ENCODE measurements at places on chromosomes 13 and 19.
A peak's percentile ranks its signal among the peaks of the same experiment; 100 is the strongest.

DNA sequence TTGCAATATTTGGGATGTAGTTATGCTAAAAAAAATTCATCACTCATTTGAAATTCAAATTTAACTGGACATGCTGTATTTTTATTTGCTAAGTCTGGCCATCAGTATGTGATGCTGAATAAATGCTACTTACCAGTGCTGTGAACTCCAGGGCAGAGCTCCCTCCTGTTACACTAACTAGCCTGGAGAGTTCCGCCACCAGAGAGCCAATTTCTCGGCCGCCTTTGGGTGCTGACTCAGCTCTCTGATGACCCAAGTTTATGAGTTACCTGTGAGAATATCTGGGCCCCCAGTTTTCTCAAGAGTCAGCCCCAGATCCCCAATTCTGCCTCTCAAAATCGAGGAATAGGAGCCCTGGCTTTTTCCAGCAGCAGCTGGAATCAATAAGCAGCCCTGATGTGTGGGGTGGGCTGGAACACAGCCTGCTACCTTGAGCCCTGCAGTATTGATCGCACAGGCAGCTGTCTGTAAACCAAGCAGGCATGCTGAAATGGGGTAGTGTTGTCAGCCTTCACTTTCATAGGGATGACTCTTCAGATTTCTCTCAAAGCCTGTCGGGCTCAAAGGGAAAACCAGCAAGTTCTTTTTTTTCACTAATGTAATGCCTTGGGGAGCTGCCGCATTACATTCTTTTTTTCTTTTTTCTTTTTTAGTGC, 113.7 kb downstream of the DNAJC15 start:
- no peak for DNase-seq

GRCh38 chr19:18340990-18341868, 831 bp downstream of the PGPEP1 start:
- DNase-seq = peak; percentile 39

- DNase-seq = no peak
Observed at GRCh38 chr19:14391156-14391821, 10.0 kb downstream of the ADGRE5 start.

- peak; percentile 75 for DNase-seq
Observed at GRCh38 chr19:18519962-18520847, 1.7 kb downstream of the ELL start.

DNA sequence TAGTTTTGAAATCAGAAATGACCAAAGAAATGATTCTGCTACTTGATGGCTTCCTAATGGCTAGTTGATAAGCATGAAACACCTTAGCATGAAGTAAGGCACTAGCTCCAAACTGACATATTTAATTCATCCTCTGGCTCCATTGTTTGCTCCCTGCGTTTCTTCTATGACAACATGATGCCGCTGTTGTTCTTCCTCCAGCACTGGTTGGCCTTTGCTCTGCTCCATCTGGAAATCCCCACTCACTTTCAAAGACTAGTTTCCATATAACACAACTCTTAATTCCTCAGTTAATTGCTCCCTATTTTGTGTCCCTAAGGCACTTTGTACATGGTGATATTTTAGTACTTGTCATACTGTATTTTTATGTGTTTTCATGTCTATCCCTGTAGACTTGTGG, 151.6 kb downstream of the GPC6 start:
- DNase-seq = no peak

- no peak for DNase-seq
Observed at GRCh38 chr13:27535546-27535945, 84.8 kb downstream of the LNX2 start.

DNA sequence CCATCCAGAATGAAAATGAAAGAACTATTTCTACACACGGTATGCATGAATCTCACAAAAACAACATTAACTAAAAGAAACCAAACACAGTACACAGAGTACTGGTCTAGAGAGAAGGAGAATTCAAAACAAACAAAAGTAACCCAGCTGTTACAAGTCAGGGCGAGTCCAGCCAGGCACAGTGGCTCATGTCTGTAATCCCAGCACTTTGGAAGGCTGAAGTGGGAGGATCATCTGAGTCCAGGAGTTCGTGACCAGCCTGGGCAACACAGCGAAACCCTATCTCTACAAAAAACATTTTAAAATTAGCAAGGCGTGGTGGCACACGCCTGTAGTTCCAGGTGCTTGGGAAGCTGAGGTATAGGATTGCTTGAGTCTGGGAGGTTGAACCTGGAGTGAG, 1.7 kb upstream of the PSMC4 start:
- no peak for DNase-seq

DNA sequence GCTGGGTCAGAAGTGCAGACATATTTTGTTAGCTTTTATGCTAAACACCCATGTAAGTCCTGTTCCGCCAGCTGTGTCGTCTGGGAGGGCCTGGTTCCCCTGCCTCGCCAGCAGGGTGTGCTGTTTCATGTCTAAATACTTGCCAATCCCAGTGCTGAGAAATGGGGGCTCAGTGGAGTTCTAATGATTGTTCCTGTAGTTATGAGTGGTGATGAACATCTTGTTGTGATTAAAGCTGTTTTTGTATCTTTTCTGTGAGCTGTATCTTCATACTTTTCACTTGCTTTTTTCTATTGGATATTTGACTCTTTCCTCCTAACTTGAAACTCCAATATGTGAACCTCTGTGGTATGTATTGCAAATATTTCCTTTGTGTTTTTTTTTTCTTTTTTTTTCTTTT, 32.7 kb downstream of the KDM4B start:
- peak; percentile 75 for DNase-seq

GRCh38 chr13:82717249-82717648, 1165.0 kb downstream of the SLITRK1 start:
- peak; percentile 67 for DNase-seq

DNA sequence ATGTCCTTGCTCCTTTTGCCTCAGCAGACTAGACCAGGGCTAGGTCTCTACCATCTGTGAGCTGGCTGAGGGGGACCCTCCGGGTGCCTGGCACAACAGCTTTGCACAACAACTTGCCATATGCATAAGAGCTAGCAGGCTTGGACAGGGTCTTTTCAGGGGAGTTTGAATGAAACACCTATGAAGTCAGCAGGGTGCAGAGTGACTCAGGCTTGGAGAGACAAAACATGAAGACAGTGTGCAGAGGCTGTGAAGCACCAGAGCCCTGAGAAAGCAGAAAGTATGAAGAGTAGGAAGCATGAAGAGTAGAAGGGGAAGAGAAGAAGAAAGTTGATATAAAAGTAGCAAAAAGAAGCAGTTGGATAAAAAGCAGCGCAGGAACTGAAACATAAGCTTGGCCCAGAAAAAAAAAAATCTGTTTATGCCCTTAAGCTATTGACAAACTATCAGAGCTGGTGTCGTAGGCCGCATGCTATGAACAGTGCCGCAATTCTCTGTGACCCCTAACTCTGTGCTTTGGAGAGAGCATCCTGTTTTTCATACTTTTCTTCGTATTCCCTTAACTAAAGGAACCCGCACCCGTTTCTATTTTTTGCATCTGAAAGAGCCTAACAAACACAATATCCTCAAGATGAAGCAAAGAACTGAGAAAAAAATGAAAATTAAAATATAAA, 52.7 kb upstream of the FAM216B start:
- peak; percentile 45 for DNase-seq

GRCh38 chr19:18865973-18866799, 29.8 kb downstream of the CERS1 start:
- DNase-seq = peak; percentile 26

GRCh38 chr19:1399745-1400144, 1.6 kb downstream of the GAMT start:
- no peak for DNase-seq

DNA sequence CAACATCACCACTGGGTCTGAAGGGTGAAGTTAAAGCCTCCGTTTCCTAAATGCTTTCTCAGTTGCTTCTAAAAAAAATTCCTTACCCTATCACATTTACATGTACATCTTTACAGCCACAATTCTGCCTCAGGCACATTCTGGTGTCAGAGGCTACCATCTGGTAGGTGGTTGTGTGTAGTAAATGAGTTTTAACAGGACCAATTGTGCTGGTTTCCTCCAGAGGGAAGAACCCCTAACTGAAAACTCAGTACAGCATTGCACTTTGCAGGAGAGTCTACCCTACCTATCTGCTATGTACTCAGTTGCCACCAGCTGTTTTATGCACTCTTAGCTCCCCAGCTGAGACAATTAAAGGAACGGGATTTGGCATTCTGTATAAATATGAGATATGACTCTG, 1576.5 kb downstream of the PCDH9 start:
- no peak for DNase-seq

- DNase-seq = no peak
Observed at GRCh38 chr19:52034051-52034728, 6.0 kb upstream of the ZNF614 start.

DNA sequence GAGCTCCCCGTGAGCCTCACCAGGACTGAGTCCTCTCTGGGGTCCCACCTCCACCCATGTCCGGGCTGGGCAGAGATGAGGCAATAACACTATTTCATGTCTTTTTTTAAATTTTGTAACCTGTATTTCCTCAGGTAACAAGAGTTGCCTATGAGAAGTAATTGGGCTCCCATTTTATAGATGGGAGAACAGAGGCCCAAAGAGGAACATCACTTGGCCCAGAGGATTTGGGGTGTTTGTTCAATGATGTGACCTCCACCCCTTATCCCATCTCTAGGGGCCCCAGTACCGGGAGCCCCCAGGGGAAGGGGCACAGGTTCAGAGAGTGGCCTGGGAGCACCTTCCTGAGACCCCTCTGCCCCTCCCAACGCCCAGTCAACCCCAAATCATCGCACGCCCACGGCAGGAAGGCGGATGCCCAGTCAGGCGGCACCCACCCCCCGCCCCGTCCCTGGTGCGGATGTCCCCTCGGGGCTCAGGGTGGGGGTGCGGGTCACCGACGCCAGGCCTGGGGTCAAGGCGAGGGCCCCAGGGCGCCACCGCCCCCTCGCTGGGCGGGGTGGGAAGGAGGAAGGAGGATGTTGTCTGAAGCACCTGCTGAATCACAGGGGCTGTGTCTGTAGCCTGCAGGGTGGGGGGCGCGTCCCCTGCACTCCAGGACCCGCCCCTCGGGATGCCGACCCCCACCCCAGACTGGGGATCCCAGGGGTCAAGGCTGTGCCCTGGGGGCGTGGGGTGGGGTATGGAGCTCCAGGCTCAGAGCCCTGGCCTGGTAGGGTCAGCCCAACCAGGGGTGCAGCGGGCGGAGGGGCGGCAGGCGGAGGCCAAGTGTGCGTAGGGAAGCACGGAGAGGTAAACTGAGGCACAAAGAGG, 9.0 kb upstream of the CIRBP start:
- DNase-seq = no peak

DNA sequence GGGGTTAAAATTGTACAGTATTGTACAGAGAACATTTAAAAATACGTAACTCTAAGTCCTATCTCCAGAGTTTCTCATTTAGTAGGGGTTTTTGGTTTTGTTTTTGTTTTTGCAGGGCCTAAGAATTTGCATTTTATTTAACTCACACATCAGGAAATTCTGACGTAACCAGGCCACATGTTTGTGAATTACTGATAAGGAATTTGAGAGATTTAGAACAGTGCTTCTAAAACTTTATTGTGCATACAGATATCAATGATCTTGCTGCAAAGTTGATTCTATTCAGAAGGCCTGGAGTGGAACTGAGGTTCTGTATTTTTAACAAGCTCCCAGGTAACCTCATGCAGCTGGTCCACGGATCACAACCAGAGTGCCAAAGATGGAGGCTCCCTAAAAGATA, 49.3 kb downstream of the LIG4 start:
- DNase-seq = no peak

- DNase-seq = peak; percentile 91
Observed at GRCh38 chr19:48090281-48090802, 20.3 kb downstream of the PLA2G4C start.

DNA sequence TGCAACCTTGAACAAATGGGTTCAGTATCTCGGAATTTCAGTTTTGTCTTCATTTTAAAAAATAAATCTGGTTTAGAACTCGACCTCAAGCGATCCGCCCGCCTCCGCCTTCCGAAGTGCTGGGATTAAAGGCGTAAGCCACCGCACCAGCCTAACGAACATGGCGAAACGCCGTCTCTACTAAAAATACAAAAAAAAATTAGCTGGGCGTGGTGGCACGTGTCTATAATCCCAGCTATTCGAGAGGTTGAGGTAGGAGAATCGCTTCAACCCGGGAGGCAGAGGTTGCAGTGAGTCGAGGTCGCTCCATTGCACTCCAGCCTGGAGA, 571 bp downstream of the ZNF302 start:
- DNase-seq = no peak

- DNase-seq = peak; percentile 30
Observed at GRCh38 chr19:56119582-56119978, 1.5 kb downstream of the ZNF787 start.

GRCh38 chr19:55068950-55069864, 6.3 kb upstream of the RDH13 start:
- no peak for DNase-seq

DNA sequence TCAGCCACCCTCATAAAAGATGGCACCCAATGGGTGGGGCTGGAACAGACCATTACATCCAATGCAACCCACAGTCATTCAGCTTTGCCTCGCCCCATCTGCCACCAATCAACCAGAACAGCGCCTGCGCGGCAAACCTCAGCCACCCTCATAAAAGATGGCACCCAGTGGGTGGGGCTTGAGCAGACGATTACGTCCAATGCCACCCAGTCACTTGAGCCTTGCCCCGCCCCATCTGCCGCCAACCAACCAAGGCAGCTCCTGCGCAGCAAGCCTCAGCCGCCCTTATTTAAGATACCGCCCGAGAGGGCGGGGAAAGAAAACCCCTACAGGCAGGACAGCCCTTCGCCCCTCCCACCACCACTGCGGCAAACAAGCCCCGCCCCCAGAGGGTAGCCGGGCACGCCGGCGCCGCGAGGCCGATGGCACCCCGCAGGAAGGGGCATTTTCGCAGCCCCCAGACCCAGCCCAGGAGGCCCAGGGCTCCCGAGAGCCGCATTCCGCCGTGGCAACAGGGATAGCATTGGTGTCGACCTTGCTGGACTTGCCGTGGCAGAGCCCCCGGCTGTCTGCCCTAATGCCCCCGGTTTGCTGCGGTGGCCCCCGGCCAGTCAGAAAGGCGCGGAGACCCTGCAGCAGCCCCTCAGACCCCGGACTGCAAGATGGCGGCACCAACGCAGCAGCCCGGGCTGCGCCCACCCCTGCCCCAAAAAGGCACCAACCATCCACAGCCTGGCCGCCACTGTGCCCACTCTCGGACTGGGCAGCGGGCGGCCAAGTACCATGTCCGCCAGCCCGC, 675 bp downstream of the PEG3 start:
- no peak for DNase-seq

DNA sequence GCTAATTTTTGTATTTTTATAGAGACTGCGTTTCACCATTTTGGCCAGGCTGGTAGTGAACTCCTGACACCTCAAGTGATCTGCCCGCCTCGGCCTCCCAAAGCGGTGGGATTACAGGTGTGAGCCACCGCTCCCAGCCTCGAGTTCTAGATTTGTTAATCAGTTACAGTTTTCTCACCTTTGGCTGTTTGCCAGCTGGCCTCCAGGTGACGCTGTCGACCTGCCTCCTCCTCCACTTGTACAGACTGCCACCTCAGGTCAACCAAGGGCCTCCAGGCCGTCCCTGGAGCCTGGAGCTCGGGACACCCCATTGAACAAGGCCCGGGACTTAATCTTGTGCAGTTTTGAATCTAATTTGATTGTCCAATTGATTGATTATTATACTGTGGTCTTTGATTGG, 45.5 kb downstream of the IER2 start:
- DNase-seq = no peak

Data from HFFc6 (cell line).